ENCODE measurements at places on chromosomes 3 and 15.

GRCh38 chr3:16887130-16887529, 2.4 kb downstream of the PLCL2 start:
- DNase-seq: no peak

- DNase-seq: no peak
Measured at GRCh38 chr15:25397100-25397499, 41.7 kb downstream of the UBE3A start.

GRCh38 chr3:88828466-88828865, 279.0 kb upstream of the EPHA3 start:
- no peak for DNase-seq

- DNase-seq: no peak
Measured at GRCh38 chr3:183490653-183491052, 62.2 kb upstream of the MCF2L2 start.

GRCh38 chr3:180306691-180307090, 270.0 kb upstream of the PEX5L start:
- DNase-seq: no peak

- no peak for DNase-seq
Measured at GRCh38 chr3:172286548-172287148, 161.6 kb downstream of the GHSR start.

DNA sequence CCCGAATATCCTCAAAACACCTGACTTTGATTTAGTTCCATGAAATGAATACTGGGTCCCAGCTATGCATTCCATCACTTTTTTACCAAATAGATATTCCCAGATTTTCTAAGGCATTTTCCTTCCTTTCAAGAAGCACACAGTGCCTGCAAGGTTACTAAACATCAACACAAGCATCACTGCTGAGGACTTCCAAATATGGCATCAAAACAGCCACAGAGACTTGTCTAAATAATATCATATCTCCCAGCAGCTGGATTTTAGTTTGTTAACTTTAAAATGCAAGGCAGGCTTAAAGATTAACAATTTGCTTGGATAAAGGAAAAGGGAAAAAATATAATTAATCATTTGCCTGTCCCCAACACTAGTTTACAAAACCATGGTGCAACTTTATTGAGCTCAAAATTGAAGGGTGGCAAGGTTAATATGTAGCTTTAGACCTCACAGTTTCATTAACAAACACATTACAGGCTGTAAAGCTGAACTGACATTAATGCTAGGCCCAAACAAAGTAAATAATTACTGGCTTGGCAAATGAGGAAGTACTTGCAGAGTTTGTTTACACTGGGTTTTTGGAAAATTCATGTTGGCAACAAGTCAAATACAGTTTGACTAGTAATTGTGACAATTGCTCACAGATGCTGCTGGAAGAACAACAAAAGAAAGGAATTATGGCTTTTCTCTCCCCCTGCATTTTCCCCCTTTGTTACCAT, 401.7 kb upstream of the CDIN1 start:
- no peak for DNase-seq

DNA sequence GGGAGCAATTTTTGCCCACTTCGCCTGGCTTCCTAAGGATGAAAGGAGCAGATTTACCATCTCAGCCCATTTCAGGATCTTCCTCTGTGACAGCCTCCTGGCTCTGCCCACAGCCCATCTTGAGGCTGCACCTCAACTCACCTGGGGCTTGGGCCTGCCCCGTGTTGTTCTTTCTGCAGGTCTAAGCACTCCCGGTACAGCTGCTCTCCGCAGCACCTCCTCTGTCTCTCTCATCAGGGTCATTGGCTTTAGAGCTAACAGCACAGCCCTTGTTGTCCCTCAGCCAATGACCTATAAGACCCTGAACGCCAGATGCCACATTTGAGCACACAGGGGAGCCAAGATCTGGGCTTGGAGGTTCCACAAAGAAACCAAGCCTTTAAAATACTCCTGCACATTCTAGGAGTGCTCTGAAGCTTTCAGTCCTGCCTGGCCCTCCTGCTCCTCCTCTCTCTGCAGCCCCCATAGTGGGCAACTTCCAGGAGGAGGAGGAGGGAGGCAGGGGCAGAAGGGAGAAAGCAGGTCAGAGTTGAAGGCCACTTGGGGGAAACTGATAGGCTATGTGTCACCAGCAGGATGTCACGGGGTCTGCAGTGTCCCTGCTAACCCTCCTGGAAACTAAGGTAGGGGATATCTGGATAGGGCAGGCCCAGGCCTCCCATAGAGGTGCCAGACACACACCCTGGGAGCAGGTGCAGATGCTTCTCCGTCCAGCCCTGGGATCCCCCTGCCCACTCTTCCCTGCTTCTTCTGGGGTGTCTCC, 115.6 kb downstream of the ETFA start:
- DNase-seq: no peak
